ENCODE measurements at places on chromosomes 13 and 19.
A peak's percentile ranks its signal among the peaks of the same experiment; 100 is the strongest.

DNA sequence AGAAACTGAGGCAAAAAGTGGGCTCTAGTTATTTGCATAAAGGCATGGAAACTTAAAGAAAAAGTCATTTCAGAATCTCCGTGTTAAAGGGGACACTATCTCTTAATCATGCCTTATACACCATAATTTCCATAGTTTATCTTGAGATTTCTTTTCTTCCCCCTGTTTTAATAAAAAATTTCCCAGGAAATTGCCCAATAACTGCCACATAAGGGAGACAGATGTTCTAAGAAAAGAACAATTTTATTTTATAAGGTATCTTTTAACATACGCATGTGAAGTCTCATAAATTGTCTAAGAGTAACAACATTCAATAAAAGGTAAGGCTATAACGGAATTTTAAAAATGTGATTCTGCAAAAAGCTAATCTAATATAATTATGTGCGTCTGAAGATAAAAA is 371.3 kb downstream of the IRS2 start:
- no peak for DNase-seq

DNA sequence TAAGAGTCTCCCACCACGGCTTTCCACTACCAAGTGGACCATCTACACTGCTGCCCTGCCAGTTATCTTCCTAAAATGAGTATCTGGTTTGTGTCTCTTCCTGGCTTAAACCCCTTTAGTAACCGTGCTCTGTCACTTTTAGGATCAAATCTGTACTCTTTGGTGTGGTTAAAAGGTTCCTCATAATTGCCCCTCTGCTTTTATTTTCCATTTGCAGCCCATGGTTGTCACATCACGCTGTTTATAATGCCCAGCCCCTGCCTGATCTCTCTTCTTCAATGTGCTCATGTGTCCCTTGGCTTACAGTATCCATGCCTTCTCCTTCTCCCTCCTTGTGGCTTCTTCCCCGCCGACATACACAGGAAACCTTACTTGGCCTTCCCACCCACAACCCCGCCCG is 100.1 kb downstream of the DGKH start:
- DNase-seq, result no peak

GRCh38 chr13:25143706-25144105 is 28.4 kb downstream of the AMER2 start:
- DNase-seq, result no peak

DNA sequence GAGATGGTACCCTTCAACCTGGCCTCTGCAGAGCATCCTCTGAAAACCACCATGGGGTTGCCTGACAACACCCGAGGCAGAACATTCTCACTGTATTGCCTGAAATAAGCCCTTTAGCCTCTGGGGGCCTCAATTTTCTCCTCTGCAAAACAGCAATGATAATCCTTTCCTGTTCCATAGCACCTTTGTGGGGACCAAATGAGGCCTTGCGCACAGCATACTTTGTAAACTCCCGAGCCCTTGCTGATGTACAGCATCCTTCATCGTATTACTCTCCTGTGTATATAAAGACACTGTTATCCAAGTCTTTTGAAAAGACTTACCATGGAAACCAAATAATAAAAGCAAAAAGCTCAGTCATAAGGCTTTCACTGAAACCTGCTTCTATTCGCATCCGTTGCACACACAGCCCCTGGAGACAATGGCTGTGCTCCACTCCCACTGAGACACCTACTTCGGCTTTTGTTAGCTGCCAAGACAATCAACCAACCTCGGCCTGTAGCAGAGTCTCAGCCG is 276.0 kb downstream of the FOXO1 start:
- no peak for DNase-seq

DNA sequence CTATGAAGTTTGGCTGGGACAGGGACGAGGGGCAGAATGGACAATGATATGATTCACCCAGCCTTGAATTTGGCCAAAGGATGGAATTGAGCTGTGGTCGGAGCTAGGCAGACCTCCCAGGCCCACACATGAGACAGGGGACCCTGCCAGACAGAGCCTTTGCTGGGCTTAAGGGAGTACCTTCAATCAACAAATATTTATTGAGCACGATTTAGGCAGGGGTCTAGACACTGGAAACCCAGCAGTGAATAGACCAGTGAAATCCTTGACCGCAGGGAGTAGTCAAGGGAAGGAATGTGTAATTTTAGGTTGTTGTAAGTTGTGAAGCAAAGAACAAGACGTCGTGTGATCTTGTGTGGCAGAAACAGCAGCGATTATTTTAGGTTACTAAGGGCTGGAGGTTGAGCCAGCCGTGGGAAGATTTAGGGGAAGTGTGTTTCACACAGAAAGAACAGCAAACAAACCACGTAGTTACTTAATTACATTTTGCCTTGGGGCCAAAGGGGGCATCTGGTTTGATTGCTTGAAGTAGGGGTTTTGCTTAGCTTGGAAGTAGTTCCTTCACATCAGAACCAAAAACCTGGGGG is 16.9 kb upstream of the AP1M2 start:
- peak; percentile 22 for DNase-seq

DNA sequence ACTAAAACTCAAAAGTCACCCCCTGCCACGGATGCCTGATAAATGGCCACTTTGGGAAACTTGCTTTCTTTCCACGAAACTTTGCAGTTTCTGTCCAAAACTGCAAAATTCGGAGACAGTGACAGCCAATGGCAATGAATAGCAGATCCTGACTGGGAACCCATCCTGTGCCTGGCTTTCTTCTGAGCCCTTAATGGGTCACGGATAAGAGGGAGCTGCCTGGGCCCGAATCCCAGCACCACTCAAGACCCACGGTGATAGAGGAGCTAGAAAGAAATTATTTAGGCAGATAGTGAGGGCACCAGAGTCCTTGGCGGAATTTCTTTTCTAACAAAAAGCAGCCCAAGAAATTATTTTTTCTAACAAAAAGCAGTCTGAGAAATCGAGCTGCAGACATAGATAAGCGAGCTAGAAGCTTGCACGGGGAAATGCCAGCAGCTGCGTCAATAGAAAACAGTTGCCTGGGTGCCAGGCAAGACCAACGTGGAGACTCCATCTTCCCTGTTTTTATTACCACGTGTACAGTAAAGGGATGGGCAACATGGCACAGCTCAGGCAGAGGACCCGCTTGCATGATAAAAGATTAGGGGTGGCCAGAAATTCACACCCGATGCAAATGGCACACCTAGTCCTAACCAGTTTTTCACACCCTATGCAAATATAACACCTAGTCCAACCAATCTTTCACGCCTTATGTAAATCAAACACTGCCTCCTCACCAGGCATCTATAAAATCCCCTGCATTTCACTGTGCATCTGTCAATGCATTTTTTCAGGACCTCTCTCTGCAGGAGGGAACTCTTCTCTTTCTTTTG is 7.1 kb upstream of the HSH2D start:
- no peak for DNase-seq

DNA sequence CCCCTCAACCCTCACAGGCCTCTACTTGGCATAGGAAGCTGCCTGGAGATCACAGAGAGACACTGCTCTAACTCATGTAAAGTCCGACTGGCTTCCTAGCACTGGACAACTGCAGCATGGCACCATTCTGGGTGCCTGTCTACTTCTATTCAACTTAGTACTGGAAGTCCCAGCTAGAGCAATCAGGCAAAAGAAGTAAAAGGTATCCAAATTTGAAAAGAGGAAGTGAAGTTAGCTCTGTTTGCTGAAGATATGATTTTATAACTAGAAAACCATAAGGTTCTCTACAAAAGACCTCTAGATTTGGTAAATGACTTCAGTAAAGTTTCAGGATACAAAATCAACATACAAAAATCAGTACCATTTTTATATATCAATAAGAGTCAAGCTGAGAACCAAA is 1017.6 kb downstream of the PCDH9 start:
- DNase-seq, result no peak

GRCh38 chr13:40639221-40639681 is 27.2 kb downstream of the FOXO1 start:
- DNase-seq, result no peak

GRCh38 chr13:90201202-90201601 is 1146.3 kb upstream of the MIR17HG start:
- no peak for DNase-seq

GRCh38 chr19:15288146-15288963 is 44.0 kb downstream of the BRD4 start:
- DNase-seq, result no peak

GRCh38 chr19:28640506-28640905 is 572.4 kb downstream of the UQCRFS1 start:
- no peak for DNase-seq

DNA sequence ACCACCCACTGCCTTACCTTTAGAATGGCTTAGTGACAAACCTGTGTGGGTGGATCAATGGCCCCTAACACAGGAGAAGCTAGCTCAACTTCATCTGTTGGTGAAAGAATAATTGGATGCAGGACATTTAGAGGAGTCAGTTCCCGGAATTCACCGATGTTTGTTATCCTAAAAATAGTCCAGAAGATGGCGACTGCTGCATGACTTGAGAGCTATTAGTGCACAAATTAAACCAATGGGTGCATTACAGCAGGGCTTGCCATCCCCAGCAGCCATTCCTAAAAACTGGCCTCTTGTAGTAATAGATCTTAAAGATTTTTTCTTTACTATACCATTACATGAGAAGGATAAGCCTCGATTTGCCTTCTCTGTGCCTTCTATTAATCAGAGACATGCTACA is 46.8 kb upstream of the ZNF726 start:
- no peak for DNase-seq

- DNase-seq, result no peak
These were observed 1.9 kb upstream of the FAM174C start for GRCh38 chr19:1273263-1274041.

DNA sequence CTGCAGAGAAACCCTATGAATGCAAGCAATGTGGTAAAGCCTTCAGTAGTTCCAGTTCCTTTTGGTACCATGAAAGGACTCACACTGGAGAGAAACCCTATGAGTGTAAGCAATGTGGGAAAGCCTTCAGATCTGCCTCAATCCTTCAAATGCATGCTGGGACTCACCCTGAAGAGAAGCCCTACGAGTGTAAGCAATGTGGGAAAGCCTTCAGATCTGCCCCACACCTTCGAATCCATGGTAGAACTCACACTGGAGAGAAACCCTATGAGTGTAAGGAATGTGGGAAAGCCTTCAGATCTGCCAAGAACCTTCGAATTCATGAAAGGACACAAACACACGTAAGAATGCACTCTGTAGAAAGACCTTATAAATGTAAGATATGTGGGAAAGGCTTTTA is 14.7 kb downstream of the ZNF763 start:
- no peak for DNase-seq

- no peak for DNase-seq
These were observed 21.7 kb downstream of the PRKCSH start for GRCh38 chr19:11457115-11457514.

- no peak for DNase-seq
These were observed 395.9 kb downstream of the KCNRG start for GRCh38 chr13:50410921-50411746.

DNA sequence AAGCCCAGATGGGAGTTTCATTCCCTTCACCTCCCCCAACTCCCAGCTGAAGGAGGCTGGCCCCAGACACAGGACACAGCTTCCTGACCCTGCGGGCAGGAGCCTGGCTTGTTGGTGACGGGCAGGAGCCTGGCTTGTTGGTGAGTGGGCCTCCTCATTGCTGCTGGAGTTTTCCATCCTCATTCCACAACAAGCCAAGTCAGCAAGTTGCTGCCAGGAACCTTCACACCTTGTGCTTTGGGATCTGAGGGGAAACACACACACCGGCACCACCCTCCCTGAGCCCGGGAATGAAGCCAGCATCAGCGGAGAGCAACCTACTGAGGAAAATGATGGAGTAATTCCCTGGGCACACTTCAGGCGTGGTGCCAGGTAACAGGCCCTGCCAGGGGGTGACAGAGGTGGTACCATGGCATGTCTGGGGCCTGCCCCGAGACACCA is 74.9 kb downstream of the ALOX5AP start:
- no peak for DNase-seq

GRCh38 chr13:75875450-75875849 is 239.3 kb downstream of the LMO7 start:
- DNase-seq, result no peak

All from hematopoietic multipotent progenitor cell treated with erythropoietin and hydrocortisone succinate and interleukin-3 and kit ligand, for 15 days (in vitro differentiated cells).